ENCODE measurements at places on chromosomes 2 and 18.
A peak's percentile ranks its signal among the peaks of the same experiment; 100 is the strongest.

- no peak for DNase-seq
These were observed 133.0 kb downstream of the TPGS2 start for GRCh38 chr18:36695806-36696205.

GRCh38 chr2:112683550-112684414, 37.0 kb upstream of the NT5DC4 start:
- DNase-seq, result no peak

GRCh38 chr18:9574473-9575115, 39.8 kb downstream of the PPP4R1 start:
- DNase-seq, result no peak

GRCh38 chr18:7844017-7844416, 276.9 kb downstream of the PTPRM start:
- DNase-seq, result no peak

DNA sequence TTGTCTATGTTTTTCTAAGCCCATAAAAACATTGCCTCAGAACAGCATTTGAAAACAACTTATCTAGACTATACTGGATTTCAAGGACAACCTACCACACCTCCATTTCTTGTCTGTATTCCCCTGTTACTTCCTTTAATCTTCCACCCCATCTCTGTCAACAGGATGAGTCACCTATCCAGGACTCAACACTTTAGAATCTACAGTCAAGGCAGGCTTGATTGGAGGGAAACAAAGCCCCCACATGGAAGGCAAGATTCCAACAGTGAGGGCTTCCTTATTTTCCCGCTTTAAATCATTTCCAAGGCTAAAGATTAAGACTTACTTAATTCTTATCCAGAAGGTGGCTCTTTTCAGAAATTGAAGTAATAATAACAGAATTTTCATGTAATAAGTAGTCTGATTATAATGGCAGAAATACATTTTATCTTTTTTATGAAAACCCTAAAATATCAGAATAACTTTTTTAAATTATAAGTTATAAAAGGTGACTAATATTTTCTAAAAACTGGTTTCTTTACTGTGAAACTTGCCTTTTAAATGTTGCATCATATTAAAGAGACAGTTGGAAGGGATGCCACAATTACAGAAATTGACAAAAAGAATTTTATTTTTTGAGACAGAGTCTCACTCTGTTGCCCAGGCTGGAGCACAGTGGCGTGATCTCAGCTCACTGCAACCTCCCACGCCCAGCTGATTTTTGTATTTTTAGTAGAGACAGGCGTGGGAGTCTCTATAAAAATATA, 138.7 kb upstream of the CCDC150 start:
- peak; percentile 42 for DNase-seq

- no peak for DNase-seq
These were observed 940.7 kb upstream of the KLHL29 start for GRCh38 chr2:22444281-22444680.

DNA sequence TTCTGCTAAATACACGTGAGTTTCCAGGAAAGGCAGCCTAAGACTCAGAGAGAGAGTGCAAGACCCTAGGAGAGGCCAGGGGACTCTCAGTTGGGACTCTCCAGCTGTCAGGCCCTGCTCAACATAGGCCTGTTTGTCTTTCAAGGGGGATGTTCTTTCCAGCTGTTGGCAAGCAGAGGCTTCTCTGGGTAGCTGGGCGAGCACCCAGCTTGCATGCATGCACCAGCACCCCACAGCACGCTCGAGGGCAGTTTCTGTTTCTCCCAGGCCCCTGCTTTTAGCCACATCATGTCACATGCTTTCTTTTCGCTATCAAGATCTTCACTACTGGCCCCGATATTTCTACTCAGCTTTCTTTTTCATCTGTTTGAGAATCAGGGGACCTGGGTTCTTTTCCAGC, 479.3 kb upstream of the HS6ST1 start:
- no peak for DNase-seq

DNA sequence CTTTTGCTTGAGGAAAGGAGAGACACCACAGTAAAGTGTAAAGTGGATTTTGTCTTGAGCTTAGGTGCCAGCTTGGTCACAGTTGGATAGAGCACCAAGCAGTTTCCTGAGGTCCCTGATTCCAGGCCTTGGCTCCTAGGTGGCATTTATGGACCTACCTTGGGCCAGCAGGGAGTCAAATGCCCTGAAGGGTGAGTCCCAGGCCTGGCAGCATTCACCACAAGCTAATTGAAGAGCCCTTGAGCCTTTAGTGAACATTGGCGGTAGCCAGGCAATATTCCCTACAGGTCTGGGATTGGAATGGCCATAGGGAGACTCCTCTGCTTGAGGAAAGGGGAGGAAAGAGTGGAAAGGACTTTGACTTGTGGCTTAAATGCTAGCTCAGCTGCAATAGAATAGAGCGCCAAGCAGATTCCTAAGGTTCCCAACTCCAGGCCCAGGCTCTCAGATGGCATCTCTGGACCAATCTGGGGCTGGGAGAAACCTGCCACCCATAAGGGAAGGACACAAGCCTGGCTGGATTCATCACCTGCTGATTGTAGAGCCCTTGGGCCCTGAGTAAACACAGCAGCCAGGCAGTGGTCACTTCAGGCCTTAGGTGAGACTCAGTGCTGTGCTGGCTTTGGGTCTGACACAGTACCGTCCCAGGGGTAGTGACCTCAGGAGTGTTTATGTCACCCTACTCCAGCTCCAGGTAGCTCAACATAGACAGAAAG, 137.5 kb upstream of the OTOS start:
- DNase-seq, result no peak

GRCh38 chr2:26847307-26847654, 651 bp upstream of the DPYSL5 start:
- DNase-seq, result no peak

DNA sequence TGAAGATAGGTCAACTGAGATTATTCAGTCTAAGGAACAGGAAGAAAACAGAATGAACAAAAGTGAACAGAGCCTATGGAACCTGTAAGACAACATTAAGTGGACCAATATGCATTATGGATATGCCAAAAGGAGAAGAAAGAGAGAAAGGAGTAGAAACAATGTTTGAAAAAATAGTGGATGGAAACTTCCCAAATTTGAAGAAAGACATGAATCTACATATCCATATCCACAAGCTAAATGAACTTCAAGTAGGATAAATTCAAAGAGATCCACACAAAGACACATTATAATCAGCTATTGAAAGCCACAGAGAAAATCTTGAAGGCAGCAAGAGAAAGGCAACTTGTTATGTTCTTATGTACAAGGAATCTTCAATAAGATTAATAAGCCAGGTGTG, 74.2 kb downstream of the BAZ2B start:
- DNase-seq, result no peak

DNA sequence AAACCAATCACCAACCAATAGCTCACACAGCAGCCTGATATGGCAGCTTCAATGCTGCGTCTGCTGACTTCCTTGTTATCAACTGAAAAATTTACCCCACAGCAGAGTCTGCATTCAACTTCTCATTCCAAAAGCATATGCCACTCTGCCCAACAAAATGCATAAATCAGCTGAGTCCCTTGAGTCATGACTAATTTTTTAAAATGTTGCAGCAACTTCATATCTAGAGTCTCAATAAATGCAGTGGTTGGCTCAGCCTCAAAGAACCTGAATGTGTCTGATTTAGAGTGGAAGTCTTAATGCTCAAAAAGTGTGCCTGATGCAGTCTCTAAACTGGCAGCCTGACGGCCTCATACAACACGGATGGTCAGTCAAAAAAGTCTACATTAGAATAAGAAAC, 46.5 kb downstream of the FARSB start:
- DNase-seq, result peak; percentile 21

DNA sequence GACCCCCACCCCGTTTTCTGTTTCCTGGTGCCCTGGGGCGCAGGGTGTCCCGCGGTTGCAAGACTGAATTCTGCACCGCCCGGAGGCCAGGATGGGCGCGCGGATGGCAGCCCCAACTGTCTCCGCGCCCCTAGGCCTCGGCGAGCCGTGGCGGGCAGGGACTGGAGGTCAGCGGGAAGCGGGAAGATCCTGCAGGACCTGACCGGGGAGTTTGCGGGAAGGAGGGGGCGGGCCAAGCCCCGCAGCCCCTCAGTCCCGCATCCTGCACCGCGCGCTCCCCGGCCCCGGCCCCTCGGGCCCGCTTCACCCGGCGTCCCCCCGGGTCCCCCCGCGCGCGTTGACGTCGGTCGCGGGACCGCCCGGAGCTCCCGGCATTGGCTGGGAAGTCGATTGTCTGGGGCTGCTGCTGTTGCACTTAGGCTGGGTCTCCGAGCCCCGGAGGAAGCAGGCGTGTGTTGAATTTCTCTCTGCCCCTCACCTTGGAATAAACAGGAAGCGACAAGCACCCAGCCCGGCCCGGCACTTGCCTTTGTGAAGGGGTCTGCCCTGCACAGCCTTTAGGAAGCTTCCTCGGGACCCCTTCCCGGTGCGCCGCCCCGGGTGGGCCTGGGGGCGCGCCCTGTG, at the start of gene LDLRAD4:
LDLRAD4 (plus strand) TSS at position 393 of the 624 bp plus-strand sequence.
- DNase-seq, result peak; percentile 48

DNA sequence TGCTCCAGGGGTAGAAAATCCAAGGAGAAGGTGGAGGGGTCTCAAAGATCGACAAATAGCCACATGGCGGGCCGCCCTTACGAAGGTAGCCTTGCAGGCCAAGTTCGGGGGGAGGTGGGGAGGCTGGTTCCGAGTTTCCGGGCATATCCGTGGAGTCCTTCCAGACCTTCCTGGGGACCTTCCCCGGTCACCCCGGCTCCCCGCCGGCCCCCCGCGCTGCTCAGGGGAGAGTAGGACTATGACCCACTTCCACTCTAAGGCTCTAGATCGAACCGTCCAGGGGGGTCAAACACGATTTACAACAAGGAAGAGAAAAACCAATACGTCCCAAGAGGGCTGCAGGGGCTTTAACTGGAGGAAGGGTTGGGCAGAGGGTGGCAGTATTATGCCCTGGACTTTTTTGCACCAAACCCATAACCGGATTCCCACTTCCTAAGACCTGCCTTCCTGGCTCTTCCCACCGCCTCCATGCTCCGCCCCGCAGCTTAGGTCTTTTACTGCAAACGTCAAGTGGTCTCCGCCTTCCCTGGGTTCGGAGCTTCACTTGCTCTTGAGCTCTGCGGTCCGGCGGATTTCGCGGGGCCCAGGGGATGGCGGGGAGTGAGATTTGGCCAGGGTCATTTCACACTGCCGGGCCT, 779 bp upstream of the LYPD6 start:
- peak; percentile 56 for DNase-seq

DNA sequence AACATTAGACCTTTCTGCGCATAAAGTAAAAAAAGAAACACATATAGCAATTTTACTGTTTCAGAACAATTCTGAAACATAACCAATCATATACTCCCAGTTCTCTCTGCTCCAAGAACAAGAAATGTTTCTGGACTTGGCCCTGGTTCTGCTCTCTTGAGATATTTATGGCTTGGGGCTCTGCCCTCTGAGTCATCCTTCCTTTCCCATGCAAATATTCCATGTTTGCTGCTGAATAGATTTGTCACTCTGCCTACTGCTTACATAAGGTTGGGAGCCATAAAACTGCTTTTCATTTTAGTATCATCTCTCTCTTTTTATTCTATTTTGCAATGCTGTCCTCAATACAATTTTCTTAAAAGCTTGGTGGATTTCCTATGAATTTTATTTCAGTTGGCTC, 499.6 kb upstream of the ACVR2A start:
- peak; percentile 29 for DNase-seq

DNA sequence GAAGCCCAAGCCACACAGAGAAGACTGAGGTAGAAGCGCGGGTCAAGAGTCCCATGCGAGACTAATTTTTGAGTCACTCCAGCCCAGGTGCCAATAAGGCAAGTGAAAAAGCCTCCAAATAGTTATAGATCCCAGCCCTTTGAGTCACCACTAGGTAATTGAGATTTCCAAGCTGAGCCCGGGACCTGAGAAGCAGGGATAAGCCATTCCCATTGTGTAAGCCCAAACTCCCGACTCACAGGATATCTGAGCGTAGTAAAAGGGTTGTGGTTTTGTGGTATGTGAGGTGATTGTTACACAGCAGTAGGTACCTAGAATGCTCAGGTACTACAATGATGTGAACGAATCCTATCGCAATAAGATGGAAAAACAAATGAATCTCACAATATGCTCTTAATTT, 560.7 kb downstream of the DSC3 start:
- DNase-seq, result no peak

DNA sequence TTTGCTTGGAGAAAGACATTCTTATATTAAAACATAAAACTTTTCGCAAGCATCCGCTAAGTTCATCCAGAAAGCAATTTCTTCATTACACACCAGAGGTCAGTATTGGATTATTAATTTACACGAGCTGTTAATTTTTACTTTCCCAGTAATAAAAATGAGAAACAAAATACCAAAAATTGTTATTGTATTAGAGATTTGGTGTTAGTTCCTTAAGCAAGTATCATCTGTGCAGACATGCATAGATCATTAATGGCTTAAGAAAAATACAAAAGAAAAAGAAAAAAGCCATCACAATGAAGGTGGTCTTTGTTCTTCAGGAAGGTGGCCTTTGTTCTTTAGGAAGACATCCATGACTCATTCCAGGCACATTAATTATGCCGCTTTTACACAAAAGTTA, 53.6 kb upstream of the HNMT start:
- DNase-seq, result peak; percentile 34

DNA sequence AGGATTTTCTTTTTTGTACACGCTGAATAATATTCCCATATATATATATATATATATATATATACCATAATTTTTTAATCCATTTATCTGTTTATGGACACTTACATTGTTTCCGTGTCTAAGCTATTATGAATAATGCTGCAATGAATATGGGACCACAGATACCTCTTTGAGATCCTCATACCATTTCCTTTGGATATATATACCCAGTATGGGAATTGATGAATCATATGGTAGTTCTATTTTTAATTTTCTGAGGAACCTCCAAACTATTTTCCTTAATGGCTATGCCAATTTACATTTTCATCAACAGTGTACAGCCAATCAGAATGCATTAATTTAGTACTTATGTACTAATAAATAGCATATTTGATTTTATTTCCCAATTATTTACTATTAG, 53.1 kb downstream of the MERTK start:
- DNase-seq, result no peak

GRCh38 chr2:155815851-155816250, 516.7 kb downstream of the NR4A2 start:
- no peak for DNase-seq

- DNase-seq, result peak; percentile 42
These were observed 42.1 kb upstream of the GLS start for GRCh38 chr2:190838492-190838910.

- DNase-seq, result no peak
These were observed 65.8 kb upstream of the IGFBP5 start for GRCh38 chr2:216761133-216761532.

- peak; percentile 9 for DNase-seq
These were observed 39.5 kb upstream of the FIGN start for GRCh38 chr2:163775304-163775703.

DNA sequence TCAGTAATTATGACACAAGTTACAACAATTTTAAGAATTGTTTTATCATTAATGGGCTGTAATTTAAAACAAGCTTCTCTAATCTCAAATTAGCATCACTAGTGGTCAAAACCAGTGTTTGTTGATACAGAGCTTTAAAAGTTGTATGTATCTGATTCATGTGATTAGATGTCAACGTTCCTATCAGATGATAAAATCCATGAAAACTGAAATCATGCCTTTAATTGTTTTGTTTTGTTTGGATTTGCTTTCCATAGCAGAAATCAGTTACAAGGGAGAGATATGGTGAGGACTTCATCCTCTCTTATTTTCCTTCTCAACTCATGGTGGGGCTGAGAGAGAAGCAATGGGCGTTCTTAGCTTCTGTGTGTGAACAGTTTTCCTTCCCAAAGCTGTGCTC, 469.6 kb downstream of the PID1 start:
- no peak for DNase-seq

GRCh38 chr2:4551691-4552474, 848.5 kb downstream of the DCDC2C start:
- DNase-seq, result no peak

- DNase-seq, result no peak
These were observed 143.3 kb downstream of the FTCDNL1 start for GRCh38 chr2:199707593-199708185.
